ENCODE measurements at places on chromosomes 12 and 14.
A peak's percentile ranks its signal among the peaks of the same experiment; 100 is the strongest.

DNA sequence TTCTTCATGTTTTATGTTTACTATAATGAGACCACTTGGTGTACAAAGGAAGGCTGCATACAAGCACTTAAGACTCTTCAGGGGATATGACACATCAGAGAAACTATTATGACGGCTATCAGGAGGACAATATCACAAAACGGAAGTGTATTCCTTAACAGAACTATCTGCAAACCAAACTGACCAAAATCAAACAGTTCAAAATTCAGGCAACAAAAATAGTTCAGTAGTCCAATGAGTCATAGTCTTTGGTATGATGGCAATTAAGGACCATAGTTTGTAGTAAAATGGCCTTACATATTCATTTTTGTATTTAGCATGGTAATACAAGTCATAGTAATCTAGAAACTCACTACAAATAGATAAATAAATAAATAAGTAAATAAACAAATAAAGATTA is 1638.7 kb upstream of the SEL1L start:
- DNase-seq = no peak

DNA sequence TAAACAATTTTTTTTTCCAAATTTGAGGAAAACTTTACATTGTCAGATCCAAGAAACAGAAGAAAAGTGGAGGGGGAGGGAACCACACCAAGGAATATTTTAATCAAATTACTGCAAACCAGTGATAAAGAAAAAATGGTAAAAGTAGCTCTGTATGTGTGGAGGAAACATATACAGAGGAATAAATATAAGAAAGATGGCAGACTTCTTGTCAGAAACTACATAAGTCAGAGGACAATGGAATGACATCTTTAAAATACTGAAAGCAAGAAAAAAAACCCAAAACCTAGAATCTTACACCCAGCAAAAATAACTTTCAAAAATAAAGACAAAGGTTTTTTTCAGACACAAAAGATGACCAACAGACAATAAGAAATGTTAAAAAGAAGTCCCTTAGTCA is 10.2 kb upstream of the LLPH start:
- DNase-seq = no peak

- DNase-seq = no peak
These were observed 25.2 kb downstream of the TCHP start for GRCh38 chr12:109925185-109925840.

- DNase-seq = no peak
These were observed 47.2 kb downstream of the FOXG1 start for GRCh38 chr14:28813810-28814209.

- DNase-seq = no peak
These were observed 88.9 kb downstream of the SLC2A13 start for GRCh38 chr12:40016980-40017379.

DNA sequence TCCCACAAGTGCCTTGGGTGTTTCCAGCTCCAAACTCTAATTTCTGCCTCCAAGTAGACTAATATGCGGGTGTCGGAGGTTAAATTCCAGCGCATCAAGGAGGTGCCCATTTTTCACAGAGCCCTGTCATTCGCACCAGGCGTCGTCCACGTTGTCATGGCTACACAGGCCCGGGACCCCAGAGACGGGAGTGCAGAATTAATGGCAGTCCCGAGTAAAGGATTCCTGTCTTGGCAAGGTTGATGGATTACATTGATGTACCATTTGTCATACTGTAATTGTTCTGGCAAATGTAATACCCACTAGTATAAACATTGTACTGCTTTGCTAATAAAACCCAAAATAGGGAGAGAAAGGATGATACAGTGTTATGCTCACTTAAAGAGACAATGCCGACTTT is 222.9 kb upstream of the MYL2 start:
- no peak for DNase-seq

- DNase-seq = peak; percentile 38
These were observed 117.6 kb downstream of the SCARB1 start for GRCh38 chr12:124745891-124746570.

GRCh38 chr14:76720382-76720813 is 40.9 kb upstream of the VASH1 start:
- DNase-seq = no peak

DNA sequence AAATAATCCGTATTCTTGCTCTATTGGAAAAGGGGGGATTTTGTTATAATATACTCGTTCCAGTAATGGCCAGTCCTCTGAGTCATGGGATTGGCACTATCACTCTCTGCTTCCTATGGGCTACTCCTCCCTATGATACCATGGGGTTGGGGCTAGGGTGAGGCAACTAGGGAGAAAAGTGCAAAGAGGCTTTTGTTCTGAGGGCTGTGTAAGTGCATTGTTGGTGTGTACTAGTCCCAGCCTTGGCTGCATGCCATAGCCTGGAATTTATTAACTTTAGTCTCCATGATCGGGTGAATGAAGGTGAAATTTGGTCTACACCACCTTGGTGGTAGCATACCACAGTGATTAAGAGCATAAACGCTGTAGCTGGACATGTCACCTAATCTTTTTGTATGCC is 247.6 kb downstream of the RPAP3 start:
- no peak for DNase-seq

GRCh38 chr12:5094551-5094950 is 50.9 kb downstream of the KCNA5 start:
- no peak for DNase-seq

GRCh38 chr12:122079033-122079531 is 526 bp downstream of the MLXIP start:
- DNase-seq = peak; percentile 33

GRCh38 chr12:67096533-67097318 is 172.4 kb upstream of the CAND1 start:
- DNase-seq = no peak

GRCh38 chr12:95681210-95681765 is 109.3 kb downstream of the NTN4 start:
- DNase-seq = no peak

DNA sequence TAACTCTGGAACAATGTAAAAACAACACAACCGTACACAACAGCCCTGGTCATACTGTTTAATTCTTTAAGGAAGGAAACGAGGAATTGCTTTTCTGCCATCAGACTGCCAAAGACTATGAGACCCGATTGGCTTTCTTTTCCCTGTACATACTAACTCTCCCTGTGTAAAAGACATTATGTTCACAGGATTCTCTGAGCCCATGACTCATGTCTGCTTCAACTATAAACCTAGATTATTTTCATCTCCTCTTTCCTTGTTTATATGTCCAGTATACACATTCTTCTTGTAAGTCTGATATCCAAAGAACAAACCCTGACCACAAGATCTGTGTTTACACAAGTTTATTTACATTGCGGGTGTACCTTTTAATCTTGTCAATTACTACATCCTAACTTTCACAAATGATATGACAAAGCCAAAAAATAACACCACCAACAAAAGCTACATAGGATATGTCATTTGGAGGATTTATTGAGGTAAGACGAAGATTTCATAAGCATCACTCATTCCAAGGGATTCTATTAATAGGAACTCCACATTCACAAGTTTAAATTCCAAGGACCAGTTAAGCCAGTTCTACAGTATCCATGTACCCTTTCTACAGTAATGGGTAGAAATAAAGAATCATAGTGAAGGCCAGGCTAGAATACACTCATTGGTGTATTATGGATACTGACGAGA is 67.3 kb downstream of the STXBP6 start:
- DNase-seq = no peak

GRCh38 chr12:52691076-52691840 is 11.1 kb upstream of the KRT1 start:
- DNase-seq = peak; percentile 56

DNA sequence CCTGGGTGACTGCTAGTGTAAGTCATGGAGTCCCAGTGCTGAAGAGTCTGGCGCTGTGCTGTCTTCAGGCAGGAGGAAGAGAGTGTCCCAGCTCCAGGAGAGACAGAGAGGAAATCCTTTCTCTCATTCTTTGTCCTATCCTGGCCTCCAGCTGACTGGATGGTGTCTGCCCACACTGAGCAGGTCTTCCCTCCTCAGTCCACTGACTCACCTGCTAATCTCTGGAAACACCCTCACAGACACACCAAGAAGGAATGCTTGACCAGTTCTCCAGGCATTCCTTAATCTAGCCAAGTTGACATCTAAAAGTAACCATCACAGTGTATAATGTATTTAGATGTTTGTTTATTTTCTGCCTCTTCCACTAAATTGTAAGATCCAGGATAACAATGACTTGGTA is 53.9 kb downstream of the EMP1 start:
- DNase-seq = no peak

- DNase-seq = no peak
These were observed 392.2 kb downstream of the SEC23A start for GRCh38 chr14:38710881-38711280.

DNA sequence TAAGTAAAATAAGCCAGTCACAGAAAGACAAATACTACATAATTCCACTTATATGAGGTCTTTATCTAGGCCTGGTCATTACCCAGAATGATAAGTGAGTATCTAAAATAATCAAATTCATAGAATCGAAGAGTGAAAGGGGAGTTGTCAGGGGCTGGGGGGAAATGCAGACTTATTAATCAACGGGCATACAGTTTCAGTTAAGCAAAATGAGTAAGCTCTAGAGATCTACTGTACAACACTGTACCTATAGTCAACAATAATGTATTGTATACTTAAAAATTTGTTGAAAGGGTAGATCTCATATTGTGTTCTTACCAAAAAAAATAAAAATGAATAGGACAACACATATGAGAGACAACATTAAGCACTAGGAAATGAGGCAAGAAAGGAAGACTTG is 13.3 kb downstream of the BTBD7 start:
- DNase-seq = no peak

GRCh38 chr12:88266806-88267360 is 124.8 kb downstream of the TMTC3 start:
- no peak for DNase-seq

GRCh38 chr14:100221533-100222223 is 17.3 kb upstream of the YY1 start:
- peak; percentile 65 for DNase-seq

DNA sequence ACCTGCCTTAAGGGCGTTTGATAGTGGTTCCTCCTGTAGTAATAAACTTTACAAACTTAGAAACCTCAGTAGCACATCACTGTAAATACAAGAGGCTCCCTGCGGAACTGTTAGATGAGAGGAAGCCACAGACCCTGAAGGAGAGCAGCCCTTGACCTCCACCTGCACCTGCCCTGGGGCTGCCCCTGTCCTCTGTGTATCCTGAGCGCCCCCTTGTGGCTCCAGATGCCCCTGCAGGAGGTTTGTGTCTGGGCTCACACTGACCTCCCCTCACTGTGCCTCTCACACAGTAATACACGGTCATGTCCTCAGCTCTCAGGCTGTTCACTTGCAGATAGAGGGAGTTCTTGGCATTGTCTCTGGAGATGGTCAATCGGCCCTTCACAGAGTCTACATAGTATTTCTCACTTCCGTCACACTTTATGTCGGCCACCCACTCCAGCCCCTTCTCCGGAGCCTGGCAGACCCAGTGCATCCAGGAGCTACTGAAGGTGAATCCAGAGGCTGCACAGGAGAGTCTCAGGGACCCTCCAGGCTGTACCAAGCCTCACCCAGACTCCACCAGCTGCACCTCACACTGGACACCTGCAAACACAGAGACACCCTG is 1059.8 kb downstream of the TMEM121 start:
- peak; percentile 66 for DNase-seq

GRCh38 chr14:20427231-20428009 is 8.5 kb downstream of the KLHL33 start:
- DNase-seq = no peak

DNA sequence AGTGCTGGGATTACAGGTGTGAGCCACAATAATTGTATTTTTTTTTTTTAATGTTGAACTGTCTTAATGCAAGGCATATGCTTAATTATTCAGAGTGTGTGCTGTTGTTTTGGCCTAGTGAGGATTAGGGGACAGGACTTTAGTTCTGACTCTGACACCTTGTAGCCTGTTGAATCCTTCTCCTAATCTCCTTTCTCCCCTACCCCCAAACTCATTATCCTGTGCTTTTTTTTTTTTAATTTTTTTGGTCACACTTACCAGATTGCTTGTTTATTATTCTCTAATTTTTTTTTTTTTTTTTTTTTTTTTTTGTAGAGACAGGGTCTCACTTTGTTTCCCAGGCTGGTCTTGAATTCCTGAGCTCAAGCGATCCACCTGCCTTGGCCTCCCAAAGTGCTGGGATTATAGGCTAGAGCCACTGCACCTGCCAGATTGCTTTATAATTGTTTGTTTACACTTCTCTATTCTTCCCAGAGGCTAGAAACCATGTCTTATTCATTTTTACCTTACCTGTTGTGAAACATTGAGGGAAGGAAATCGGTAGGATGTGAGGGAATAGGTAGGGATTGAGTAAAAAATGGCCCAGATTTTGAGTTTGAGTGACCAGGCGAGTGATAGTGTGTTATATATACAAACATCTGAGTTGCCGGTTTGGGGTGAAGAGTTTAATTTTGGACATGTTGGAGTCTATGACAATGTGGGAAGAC is 32.2 kb downstream of the DIP2B start:
- no peak for DNase-seq

DNA sequence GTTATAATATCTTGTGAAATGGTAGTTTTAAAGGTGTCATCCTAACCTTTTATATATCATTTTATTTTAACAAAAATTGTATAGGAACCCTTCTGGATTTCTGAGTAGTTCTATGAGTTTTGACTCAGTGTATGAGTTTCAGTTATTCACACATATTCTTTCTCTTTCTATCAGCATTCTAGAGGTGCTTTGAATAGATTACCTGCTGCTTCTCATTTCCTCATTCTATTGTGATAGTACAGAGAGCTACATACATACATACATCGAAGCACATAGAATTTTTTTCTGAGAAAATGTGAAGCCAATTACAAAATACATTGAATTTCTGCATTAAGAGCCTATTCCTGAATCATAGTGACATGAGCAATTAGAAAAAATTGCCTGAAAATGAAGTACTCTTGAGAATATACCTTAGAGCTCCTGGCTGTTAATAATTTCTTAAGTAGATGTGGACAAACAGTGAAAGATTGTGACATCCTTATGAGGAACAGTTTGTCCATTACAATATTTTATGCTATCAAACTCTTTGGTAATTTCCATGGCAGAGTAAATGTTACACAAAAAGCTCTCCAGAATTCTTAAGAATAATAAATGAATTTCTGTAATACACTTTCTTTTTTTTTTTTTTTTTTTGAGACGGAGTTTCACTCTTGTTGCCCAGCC is 556.6 kb downstream of the TRHDE start:
- no peak for DNase-seq

GRCh38 chr12:19654650-19655376 is 215.5 kb downstream of the AEBP2 start:
- no peak for DNase-seq

- peak; percentile 71 for DNase-seq
These were observed 7.9 kb downstream of the SETD1B start for GRCh38 chr12:121811434-121812319.

DNA sequence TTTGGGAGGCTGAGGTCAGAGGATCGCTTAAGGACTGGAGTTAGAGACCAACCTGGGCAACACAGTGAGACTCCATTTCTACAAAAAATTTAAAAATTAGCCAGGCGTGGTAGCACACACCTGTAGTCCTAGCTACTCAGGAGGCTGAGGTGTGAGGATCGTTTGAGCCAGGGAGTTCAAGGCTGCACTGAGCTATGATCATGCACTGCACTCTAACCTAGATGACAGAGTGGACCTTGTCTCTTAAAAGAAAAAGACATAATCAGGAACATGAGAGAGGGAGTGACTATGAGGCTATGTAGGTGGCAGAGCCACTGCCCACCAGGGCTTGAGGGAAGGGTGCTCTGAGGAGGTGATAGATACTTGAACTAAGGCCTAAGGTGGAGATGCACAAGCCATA is 49.2 kb upstream of the PLXNC1 start:
- DNase-seq = no peak

All from stimulated activated CD4-positive, alpha-beta T cell treated with anti-CD3 and anti-CD28 coated beads, Interleukin-4, amount 100 ng/mL, for 1 hour (primary cell).